ENCODE measurements at places on chromosomes 4 and X. TPM values are rescaled to one million over a fixed set of nuclear protein-coding genes. Genes with fewer than 3 reads are reported as not detected.

GRCh38 chr4:165991325-165992180 is 118.5 kb downstream of the TLL1 start:
- no peak overlapping the region for H3K4me3 ChIP-seq
- no peak for DNase-seq
- H3K36me3 ChIP-seq = no peaks in the 10 kb centered on the region
- no peak overlapping the region for H3K27ac ChIP-seq
- H3K4me1 ChIP-seq = peaks cover 5% of the 10 kb centered on the region

- H3K27ac ChIP-seq = no peak overlapping the region
- H3K36me3 ChIP-seq = no peaks in the 10 kb centered on the region
- no peaks in the 10 kb centered on the region for H3K4me1 ChIP-seq
Observed at GRCh38 chr4:178941975-178942374, 1499.7 kb upstream of the AGA start.

- H3K27ac ChIP-seq = no peak overlapping the region
- no peaks in the 10 kb centered on the region for H3K36me3 ChIP-seq
- peaks cover 8% of the 10 kb centered on the region for H3K4me1 ChIP-seq
- H3K4me3 ChIP-seq = no peak overlapping the region
- H3K27me3 ChIP-seq = no peaks in the 10 kb centered on the region
- no peak for DNase-seq
Observed at GRCh38 chr4:163161536-163162205, 5.0 kb downstream of the NAF1 start.

DNA sequence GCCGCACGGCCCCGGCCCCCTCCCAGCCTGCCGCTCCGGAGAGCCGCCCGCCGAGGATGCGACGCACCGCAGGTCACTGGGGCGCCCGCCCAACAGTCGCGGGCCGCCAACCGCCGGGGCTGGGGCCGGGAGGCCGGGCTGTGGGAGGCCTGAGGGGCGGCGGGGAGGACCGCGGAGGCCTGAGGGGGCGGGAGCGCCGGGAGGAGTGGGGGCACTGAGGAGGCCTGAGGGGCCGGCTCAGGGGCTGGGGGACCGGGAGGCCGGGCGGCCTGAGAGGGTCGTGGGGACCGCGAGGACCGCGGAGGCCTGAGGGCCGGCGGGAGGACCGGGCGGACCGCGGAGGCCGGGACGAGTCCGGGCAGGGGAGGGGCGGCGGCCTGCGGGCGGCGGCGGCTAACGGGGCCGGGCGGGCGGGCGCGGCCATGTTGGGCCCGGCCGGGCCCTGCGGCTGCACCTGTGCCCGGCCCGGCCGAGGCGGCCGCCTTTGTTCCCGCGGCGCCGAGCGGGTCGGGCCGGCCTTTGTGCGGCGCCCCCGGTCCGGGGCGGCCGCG is 353 bp downstream of the NSD2 start:
- H3K4me1 ChIP-seq = peaks cover 10% of the 10 kb centered on the region
- H3K4me3 ChIP-seq = no peak overlapping the region
- H3K36me3 ChIP-seq = no peaks in the 10 kb centered on the region

Gene EGFL6
- total RNA-seq = not detected

All from glutamatergic neuron (in vitro differentiated cells).